Progenitor cell of endocrine pancreas (in vitro differentiated cells): ENCODE measurements at places on chromosomes 7 and 10.

DNA sequence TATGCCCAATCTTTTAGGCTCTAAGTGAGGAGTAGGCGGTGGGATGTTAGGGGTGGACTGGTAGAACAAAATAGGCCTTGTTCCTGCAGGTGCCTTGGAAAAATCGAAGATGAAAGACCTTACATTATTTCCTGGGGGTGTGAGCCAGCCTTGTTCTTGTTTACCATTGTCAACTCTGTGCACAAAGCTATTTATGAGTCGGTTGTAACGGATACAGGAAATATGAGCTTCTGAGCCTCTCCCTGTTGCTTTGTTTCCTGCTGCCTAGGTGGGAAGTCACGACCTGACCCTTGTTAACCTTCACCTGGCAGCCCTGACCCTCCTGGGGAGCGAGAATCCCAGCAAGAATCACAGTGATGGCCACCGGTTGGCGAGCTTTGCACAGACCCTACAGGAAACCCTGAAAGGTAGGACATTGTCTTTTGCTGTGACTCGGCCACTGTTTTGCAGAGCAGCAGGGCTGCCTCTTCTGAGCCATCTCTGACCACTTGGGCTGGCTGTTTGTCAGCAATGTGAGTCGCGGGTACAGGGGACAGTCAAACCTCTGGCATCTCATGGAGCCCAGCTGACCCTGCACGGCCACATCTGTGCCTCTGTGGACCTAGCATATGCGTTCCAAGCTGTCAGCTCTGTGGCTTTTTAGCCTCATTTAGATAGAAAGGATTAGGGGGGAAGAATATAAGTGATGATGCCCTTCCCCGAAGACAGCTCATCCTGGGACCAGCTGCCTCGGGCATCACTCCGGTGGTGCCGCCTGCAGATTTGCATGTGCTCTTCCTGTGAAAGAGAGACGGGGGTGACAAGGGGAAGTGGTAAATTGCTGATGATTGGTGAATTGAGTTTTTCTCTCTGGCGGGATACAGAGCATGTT is 102.1 kb upstream of the ANLN start:
- DNase-seq, result no peak

DNA sequence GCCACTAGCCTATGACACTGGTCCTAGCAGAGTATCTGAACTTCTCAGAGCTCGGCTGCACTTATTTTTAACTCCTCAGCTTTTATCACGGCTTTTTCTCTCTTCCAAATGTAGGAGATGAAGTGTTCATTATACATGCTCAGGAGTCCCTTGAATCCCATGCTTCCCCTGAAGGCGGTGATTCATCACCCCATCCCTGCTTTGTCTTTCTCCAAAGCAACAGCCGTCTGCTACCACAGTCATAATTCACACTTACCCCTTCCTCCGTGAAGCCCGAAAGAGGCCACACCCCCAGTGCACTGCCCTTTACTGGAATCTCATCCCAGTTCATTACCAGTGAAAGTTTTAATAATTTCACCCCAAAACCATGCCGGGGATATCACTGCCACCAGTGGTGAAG is 301.5 kb upstream of the SHH start:
- no peak for DNase-seq

- DNase-seq, result no peak
Observed at GRCh38 chr10:18230794-18231193, 90.6 kb downstream of the CACNB2 start.

- DNase-seq, result no peak
Observed at GRCh38 chr7:94368371-94368791, 26.3 kb upstream of the COL1A2 start.

DNA sequence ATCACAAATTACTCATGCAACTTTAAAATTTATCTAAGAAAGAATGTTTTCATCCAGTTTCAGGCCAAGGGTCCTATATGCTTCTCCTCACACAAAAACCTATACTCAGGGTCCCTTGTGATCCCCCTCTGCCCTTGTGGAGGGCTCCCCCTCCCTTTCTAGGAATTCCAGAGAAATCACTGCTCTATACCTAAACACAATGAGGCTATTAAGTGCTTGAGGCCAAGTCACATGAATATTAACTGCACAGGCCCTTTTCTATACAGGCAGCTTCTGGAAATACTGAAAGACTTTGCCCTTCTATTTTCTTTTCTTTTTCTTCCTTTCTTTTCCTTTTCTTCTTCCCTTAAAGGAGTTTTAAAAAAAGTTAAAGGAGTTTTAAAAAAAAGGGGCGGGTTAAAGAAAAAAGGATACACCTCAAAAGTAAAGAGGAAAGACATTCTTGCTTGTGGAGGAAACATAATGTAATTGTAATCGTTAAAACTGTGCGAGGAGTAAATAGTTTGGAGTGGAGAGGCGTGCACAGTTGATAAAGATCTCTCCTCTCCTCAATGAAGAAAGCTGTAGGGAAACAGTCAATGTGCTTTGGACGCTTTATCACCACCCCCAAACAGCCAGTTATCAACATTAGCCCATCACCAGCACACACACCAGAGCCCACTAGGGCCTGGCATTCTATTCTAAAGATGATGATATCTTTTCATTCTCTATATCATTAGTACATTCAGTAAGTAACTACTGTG is 16.4 kb downstream of the GRB10 start:
- DNase-seq, result no peak
